ENCODE measurements at places on chromosomes 12 and 14.

DNA sequence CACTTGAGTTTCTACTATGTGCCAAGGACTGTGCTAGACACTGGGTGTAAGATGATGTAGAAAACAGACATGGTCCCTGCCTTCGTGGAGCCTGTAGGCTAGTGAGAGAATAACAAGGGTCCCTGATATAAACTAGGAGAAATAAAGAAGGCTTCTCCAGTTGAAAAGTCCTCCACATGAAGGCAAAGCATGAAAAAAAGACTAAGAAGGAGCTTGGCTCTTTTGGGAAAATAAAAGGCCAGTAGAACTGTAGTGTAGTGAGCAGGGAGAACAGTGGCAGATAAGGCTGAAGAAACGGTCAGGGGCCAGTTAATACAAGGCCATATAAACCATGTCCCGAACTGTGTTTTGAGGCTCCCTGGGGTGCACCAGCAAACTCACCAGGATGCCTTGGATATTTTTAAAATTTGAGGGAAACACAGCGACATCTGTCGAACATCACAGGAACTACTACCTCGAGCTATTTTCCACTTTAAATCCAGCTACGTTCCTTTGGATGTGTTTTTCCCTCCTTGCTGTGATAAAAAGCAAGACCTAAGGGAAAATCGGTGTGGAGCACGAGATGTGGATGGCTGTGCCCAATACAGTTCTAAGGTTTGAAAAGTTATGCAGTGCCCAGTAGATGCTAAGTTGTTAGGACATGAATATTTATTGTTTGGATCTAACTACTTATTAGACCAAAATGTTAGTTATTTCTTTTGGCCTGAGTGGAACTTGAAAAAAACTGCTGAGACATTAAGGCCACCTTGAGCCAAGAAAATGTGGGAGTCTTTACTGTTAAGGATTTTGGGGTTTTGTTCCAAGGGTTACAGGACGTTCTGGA, 8.5 kb upstream of the CFL2 start:
- no peak for DNase-seq

- no peak for DNase-seq
Measured at GRCh38 chr14:83147006-83147405, 1613.4 kb upstream of the SEL1L start.

- DNase-seq: peak; percentile 54
Measured at GRCh38 chr14:74649673-74650072, 37.6 kb upstream of the LTBP2 start.

DNA sequence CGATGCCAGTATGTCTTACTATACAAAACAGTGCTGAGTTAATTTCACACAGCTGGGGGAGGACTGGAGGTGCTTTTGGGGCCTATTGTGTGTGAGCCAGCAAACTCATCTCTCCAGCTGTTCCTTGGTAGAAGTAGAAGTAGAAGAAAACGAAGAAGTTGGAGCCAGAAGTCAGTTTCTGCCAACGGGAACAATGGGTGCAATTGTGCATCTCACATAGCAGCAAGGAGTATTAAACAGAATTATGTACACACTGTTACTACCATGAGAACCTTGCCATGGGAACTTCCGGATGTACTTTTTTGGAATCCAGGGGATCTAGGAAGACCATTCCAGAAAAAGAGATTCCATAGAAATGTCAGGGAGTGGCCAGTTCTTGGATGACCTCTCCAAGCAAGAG, 88.6 kb downstream of the VCPKMT start:
- no peak for DNase-seq

- no peak for DNase-seq
Measured at GRCh38 chr14:72692696-72693095, 201.2 kb downstream of the DPF3 start.

GRCh38 chr12:75890141-75890540, 141.4 kb downstream of the PHLDA1 start:
- DNase-seq: peak; percentile 56

- no peak for DNase-seq
Measured at GRCh38 chr14:68848253-68848652, 55.4 kb upstream of the ZFP36L1 start.
